ENCODE measurements at places on chromosomes 5 and 9. TPM values are rescaled to one million over a fixed set of nuclear protein-coding genes. Genes with fewer than 3 reads are reported as not detected.

DNA sequence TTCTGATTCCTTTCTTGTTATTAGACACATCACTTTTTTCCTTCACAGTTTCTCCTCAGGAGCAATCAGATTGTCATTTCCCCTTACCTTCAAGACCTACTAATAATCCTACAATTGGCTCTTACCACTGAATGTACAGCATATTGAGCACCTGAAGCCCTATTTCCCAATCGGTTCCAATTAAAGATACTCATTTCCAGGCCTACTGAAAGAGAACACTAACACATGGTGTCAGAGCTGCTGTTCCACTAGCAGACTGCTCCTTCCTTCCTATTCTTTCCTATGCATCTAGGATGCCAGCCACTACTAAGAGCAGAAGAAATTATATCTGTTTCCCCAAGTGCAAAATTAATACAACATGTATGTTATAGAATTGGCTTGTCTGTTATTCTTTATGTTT lies 34.6 kb downstream of the SKIC3 start:
- no peak for DNase-seq
- H3K27me3 ChIP-seq, result no peaks in the 10 kb centered on the region
- H3K27ac ChIP-seq, result no peak overlapping the region
- no peak overlapping the region for H3K4me3 ChIP-seq
- H3K4me1 ChIP-seq, result no peaks in the 10 kb centered on the region

Gene SHISAL2B
- total RNA-seq, result 8.6 TPM

DNA sequence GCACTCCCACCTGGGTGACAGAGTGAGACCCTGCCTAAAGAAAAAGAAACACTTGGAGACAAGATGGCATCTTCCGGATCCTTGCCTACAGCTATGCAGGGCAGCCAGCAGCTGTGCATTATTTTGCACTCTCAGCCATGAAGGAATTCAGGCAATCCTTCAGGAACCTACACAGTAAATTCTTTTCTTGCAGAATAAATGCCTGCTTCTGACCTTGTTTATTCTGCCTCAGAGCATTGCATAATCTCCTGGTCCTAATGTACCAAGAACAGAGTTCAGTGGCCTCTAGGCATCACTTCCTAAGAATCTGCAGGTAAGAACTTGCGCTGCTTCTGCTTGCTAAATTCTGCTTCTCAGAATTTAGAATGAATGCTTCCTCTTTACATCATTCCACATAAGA lies 16.8 kb downstream of the GLDC start:
- H3K4me1 ChIP-seq, result peaks cover 7% of the 10 kb centered on the region
- no peak for DNase-seq
- H3K4me3 ChIP-seq, result no peak overlapping the region
- no peaks in the 10 kb centered on the region for H3K36me3 ChIP-seq

Gene ERCC6L2
- 50.0 TPM for total RNA-seq

Gene SURF4
- 167 TPM for total RNA-seq

- H3K27me3 ChIP-seq, result no peaks in the 10 kb centered on the region
- no peak overlapping the region for H3K27ac ChIP-seq
Measured at GRCh38 chr9:22189471-22189870, 180.4 kb upstream of the CDKN2B start.

Gene CCDC183
- 1.6 TPM for total RNA-seq

Gene MAMDC4
- 4.5 TPM for total RNA-seq

Gene EDIL3
- 47.2 TPM for total RNA-seq

DNA sequence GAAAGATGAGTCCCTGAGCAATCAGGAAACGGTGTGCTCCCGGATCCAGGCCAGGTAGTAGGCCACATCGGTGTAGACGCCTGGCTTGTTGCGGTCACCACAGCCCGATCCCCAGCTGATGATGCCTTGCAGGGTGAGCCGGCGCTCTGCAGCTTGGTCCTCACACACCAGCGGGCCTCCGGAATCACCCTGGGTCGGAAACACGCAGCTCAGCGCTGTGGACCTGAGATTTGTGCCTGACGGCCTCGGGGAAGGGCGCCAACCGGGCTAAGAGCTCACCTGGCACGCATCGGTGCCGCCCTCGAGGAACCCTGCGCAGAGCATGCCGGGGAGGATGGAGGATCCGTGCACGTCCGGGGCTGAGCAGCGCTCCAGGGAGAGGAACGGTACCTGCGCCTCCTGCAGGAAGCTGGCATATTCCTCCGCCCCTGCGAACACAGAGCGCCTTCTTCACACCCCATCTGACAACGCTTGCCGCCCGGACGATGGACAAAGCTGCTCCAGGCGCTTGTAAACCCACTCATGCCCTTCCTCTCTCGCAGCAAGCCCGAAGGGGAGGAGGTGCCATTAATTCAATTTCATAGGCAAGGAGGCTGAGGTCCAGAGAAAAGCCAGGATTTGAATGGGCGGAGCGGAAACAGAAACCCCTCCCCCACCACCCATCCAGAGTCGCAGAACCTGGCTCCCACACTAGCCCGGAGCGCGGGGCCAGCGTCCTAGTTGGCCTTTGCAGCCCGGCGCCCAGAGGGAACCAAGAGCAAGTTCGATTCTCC lies 2.0 kb upstream of the PFN3 start:
- DNase-seq, result peak; percentile 92
- peak overlapping the region; percentile 65 for H3K4me3 ChIP-seq
- no peaks in the 10 kb centered on the region for H3K36me3 ChIP-seq
- H3K27ac ChIP-seq, result no peak overlapping the region
- H3K27me3 ChIP-seq, result peaks cover 50% of the 10 kb centered on the region

Gene GRXCR2
- not detected for total RNA-seq
